ENCODE measurements at places on chromosomes 4 and X.

- no peak overlapping the region for H3K27ac ChIP-seq
- no peaks in the 10 kb centered on the region for H3K4me1 ChIP-seq
- no peaks in the 10 kb centered on the region for H3K36me3 ChIP-seq
- peak; percentile 2 for DNase-seq
- H3K4me3 ChIP-seq: no peak overlapping the region
- H3K27me3 ChIP-seq: no peaks in the 10 kb centered on the region
Observed at GRCh38 chrX:15497865-15498264, 2.7 kb upstream of the BMX start.

DNA sequence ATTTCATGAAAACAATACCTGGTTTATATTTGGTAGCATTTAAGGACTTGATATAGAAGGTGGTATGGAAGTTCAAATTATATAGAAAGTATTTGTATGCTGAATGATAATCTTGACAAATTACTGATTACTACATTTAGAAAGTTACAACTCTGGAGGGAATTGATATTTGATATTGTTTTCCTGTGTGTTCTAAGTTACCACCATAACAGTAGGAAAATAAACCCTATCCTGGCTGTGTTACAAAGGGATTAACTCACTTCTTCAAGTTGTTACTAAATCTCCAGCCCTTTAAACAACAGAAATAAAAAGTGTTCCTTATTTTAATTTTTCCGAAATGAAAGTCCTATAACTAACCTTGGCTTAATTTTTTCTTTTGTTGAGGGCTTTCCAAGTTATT lies 36.6 kb downstream of the FHL1 start:
- no peak for DNase-seq
- H3K4me3 ChIP-seq: no peak overlapping the region
- no peaks in the 10 kb centered on the region for H3K4me1 ChIP-seq
- no peaks in the 10 kb centered on the region for H3K27me3 ChIP-seq
- H3K36me3 ChIP-seq: no peaks in the 10 kb centered on the region
- H3K27ac ChIP-seq: no peak overlapping the region

- no peaks in the 10 kb centered on the region for H3K36me3 ChIP-seq
- H3K4me3 ChIP-seq: no peak overlapping the region
- no peak overlapping the region for H3K27ac ChIP-seq
- no peak for DNase-seq
- no peaks in the 10 kb centered on the region for H3K4me1 ChIP-seq
- no peaks in the 10 kb centered on the region for H3K27me3 ChIP-seq
Observed at GRCh38 chr4:183783991-183784553, 121.0 kb upstream of the STOX2 start.

DNA sequence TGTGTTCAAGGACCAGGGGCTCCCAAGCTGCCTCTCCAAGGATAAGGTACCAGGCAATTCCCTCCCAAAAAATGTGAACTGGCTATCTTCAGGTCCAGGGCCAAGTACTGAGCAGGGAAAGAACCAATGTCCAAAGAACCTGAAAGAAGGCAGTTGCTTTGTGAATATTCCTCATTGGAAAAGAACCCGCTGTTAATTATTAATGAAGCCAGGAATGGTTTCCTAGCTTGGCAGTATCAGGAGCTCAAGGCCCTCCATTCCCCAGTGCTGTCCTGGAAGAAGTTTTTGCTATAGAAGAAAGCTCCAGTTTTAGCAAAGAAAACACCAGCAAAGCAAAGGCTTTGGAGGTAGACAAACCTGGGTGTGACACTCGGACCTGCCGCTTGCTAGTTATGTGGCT lies 130.0 kb upstream of the MBNL3 start:
- no peaks in the 10 kb centered on the region for H3K36me3 ChIP-seq
- no peaks in the 10 kb centered on the region for H3K27me3 ChIP-seq
- DNase-seq: no peak

DNA sequence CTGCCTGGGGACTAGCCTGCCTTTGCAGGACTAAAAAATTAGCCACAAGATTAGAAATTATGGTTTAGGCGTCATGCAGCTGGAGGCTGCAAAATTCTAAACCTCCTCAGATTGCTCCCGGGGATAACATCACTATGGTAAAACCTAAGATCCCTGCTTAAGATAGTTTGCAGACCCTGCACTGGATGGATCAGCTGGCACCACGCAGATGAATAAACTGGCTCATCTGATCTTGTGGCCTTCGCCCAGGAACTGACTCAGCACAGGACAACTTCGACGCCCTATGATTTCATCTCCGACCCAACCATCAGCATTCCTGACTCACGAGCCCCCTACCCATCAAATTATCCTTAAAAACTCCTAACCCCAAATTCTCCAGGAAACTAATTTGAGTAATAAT lies 482.4 kb downstream of the SPRY1 start:
- DNase-seq: no peak
- H3K36me3 ChIP-seq: no peaks in the 10 kb centered on the region
- no peaks in the 10 kb centered on the region for H3K27me3 ChIP-seq
- no peak overlapping the region for H3K4me3 ChIP-seq
- H3K4me1 ChIP-seq: no peaks in the 10 kb centered on the region

DNA sequence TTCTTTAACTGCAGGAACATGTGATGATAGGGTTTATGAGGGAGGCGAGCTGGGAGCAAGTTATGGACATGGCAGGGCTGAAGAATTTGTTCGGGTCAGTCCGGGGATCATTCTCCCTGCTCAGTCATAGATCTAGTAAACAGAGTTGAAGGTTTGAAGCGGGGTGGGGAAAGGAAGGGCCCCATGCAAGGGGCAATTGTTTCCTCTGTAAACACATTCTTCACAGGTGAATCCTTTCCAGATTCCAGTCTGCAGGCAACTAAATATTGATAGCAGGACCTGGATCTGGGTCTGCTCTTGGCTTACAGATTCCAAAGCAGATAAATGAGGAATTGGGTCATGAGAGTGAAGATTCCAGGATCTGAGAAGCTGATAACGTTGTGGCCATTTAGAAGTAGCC lies 44.3 kb upstream of the ARHGAP24 start:
- H3K4me3 ChIP-seq: no peak overlapping the region
- no peaks in the 10 kb centered on the region for H3K36me3 ChIP-seq
- no peak overlapping the region for H3K27ac ChIP-seq
- DNase-seq: no peak

DNA sequence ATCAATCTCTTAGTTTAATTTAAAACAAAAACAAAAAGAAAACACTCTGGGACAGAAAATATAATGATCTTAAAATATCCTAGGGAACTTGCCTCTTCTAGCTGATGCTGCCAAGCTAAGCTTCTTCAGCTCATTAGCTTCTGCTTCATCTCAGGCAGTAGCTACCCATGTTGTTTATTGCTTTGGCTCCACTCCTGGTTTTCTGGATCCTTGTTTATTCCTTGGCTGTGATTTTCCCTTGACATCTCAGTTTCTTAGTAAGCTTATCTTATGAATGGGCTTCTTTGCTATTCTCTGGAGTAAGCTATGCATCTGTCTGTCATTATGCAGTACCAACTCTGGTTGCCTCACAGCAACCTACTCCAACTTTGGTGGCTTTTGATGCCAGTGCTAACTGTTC lies 5.1 kb upstream of the MTHFD2L start:
- H3K27me3 ChIP-seq: peaks cover 6% of the 10 kb centered on the region
- no peaks in the 10 kb centered on the region for H3K4me1 ChIP-seq
- H3K27ac ChIP-seq: no peak overlapping the region
- no peak for DNase-seq
- no peak overlapping the region for H3K4me3 ChIP-seq

- no peak overlapping the region for H3K27ac ChIP-seq
- no peaks in the 10 kb centered on the region for H3K4me1 ChIP-seq
- no peak overlapping the region for H3K4me3 ChIP-seq
- H3K36me3 ChIP-seq: no peaks in the 10 kb centered on the region
Observed at GRCh38 chr4:78308517-78308916, 243.1 kb upstream of the ANXA3 start.

GRCh38 chr4:47493238-47494123 lies 8.4 kb downstream of the ATP10D start:
- no peaks in the 10 kb centered on the region for H3K4me1 ChIP-seq
- no peaks in the 10 kb centered on the region for H3K36me3 ChIP-seq
- no peaks in the 10 kb centered on the region for H3K27me3 ChIP-seq
- DNase-seq: no peak
- H3K27ac ChIP-seq: no peak overlapping the region

GRCh38 chr4:108972613-108973283 lies 209.9 kb upstream of the ETNPPL start:
- H3K27ac ChIP-seq: no peak overlapping the region
- no peaks in the 10 kb centered on the region for H3K36me3 ChIP-seq
- H3K27me3 ChIP-seq: no peaks in the 10 kb centered on the region

GRCh38 chr4:83138946-83139345 lies 24.4 kb upstream of the PLAC8 start:
- no peak overlapping the region for H3K27ac ChIP-seq
- no peaks in the 10 kb centered on the region for H3K36me3 ChIP-seq
- H3K27me3 ChIP-seq: no peaks in the 10 kb centered on the region
- DNase-seq: no peak
- no peaks in the 10 kb centered on the region for H3K4me1 ChIP-seq

- DNase-seq: no peak
- no peak overlapping the region for H3K4me3 ChIP-seq
- no peaks in the 10 kb centered on the region for H3K36me3 ChIP-seq
- H3K27me3 ChIP-seq: no peaks in the 10 kb centered on the region
- H3K4me1 ChIP-seq: no peaks in the 10 kb centered on the region
- H3K27ac ChIP-seq: no peak overlapping the region
Observed at GRCh38 chrX:15524417-15524816, 23.8 kb downstream of the BMX start.

DNA sequence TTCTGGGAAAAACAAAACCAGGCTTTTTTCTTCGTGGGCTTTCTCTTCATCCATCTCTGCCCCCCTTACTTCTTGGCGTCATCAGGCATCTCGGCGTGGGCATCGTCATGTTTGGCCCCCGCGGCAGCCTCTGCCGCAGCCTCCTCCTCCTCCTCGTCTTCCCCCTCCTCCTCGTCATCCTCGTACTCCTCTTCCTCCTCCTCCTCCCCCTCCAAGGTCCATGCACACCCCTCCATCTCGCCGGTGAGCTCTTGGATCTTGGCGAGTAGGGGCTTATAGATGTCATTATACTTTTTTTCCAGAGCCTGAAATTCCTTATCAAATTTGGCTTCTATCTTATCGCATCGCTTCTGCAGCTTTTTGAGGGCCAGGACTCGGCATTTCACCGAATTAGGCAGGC lies 488 bp downstream of the NAP1L5 start:
- H3K4me1 ChIP-seq: no peaks in the 10 kb centered on the region
- peak; percentile 12 for DNase-seq
- peak overlapping the region; percentile 61 for H3K4me3 ChIP-seq
- no peaks in the 10 kb centered on the region for H3K36me3 ChIP-seq

- no peaks in the 10 kb centered on the region for H3K27me3 ChIP-seq
- no peak for DNase-seq
- H3K27ac ChIP-seq: no peak overlapping the region
- H3K4me1 ChIP-seq: no peaks in the 10 kb centered on the region
Observed at GRCh38 chr4:159239629-159240028, 136.8 kb downstream of the RAPGEF2 start.

DNA sequence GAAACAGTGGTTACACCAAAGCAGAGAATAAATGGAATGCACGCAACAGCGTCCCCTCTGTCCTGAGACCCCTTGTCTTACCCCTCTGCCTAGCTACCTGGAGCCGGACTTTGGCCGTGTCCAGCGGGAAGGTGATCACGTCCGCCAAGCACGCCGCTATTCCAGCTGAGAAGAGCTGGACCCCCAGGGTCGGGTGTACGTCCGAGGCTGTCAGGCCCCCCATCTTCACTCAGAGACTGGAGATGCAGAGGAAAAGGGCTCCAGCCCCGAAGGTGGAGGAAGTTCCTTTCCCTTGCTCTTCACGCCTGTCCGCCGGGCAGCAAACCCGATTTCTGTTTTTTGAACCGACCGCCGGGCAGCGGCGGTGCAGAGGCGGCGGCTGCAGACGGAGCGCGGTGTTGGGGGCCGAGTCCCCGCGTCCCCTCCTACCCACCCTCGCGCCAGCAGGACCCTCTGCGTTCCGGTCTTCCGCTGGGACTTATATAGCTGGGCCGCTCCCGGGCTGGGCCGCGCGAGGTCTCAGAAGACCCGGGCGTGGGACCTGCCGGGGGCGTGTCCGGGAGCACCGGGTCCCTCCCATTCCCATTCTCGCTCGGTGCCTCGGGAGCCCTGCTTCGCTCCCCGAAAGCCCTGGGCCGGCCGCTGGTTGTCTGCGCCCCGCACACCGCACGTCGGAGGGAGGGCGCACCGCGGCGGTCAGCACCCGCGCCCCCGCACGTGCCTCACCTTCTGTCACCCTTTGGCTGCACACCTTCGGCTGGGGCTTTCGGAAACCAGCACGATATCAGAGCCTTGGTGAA lies at the start of gene UCP1:
TSS of gene UCP1 (minus strand) at position 455 of the 800 bp plus-strand sequence. CDS start at position 223, 232 bp downstream.
- H3K4me1 ChIP-seq: peaks cover 15% of the 10 kb centered on the region
- H3K27ac ChIP-seq: no peak within 1 kb of the TSS
- H3K36me3 ChIP-seq: no peaks in the 10 kb centered on the region
- no peak for DNase-seq
- H3K27me3 ChIP-seq: peaks cover 19% of the 10 kb centered on the region

DNA sequence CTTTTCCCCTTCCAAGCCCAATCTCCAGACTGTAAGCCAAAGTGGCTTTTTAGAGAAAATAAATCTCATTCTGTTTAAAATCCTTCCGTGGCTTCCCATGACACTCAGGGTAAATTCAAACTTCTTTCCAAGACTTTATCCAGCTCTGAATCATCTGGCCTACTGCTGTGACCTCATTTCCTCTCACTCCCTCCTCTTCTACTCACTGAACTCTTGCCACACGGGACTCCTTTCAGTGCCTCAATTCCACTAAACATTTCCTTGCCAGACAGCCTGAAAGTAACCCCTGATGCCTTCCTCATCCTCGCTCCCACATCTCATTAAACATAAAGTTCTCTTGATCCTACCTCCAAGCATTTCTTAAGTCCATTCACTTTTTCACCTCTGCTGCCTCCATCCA lies 27.8 kb upstream of the RNF128 start:
- H3K4me3 ChIP-seq: no peak overlapping the region
- no peak overlapping the region for H3K27ac ChIP-seq
- H3K4me1 ChIP-seq: no peaks in the 10 kb centered on the region
- no peaks in the 10 kb centered on the region for H3K27me3 ChIP-seq
- no peak for DNase-seq
- no peaks in the 10 kb centered on the region for H3K36me3 ChIP-seq

DNA sequence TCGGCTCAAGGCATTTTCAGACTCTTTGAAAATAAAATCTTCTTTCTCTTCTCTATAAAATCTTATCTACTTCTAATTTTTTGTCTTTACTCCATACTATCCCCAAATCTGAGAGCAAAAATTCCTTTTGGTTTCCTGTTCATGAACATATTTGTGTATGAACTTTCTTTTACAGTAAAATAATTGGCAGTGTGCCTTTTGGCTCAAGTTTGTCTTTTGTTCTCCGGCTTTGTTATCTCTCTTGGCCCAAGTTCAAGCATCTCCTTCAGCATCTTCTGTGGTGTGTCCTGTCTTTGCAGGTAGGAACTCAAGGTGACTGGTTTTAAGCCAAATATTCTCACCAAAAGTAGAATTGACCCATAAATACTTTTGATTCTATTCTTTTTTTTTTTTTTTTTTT lies 276.6 kb upstream of the FAT1 start:
- DNase-seq: no peak
- no peaks in the 10 kb centered on the region for H3K4me1 ChIP-seq
- H3K4me3 ChIP-seq: no peak overlapping the region
- H3K27me3 ChIP-seq: no peaks in the 10 kb centered on the region
- H3K36me3 ChIP-seq: no peaks in the 10 kb centered on the region

GRCh38 chr4:45732161-45732560 lies 391.7 kb downstream of the GABRG1 start:
- DNase-seq: no peak
- no peak overlapping the region for H3K27ac ChIP-seq
- no peaks in the 10 kb centered on the region for H3K4me1 ChIP-seq
- no peak overlapping the region for H3K4me3 ChIP-seq

Data from effector memory CD4-positive, alpha-beta T cell (primary cell).